HL-60 (cell line): ENCODE measurements at places on chromosomes 12 and 14.

- DNase-seq = no peak
These were observed 361.5 kb downstream of the EGLN3 start for GRCh38 chr14:33589334-33589733.

DNA sequence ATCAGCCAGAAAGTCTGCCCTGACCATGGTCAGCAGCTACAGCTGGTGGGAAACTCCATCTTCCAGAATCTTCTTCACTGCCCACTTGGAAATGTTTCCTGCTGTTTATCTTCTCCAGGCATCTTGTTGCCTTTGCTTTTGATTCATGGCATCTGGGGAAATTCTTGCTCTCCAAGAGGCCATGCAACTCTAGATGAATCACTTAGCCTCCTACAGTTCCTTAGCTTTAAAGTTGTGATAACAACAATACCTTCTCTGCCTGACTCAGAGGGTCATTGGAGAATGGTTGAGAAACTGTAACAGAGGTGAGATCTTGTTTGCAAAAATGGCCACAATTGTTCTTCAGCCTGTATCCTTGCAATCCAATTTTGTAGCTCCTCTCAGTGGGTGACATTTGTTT lies 121.0 kb upstream of the VRK1 start:
- DNase-seq = no peak

DNA sequence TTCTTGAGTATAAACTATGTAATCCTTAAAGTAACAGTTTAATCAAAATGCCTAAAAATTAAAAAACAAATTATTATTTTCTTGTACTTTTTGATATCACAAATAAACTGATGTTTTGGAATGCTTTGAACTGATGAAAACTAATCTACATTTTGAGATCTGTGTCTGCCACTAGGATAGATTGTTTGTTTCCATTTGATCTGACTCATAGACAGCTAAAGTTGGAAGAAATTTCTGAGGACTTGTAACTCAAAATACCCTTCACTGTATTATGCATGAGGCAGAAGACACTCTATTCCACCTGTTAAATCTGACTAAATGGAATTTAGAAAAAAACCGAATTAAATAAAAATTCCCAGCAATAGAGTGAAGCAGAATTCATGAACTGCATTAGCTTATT lies 1400.0 kb upstream of the FLRT2 start:
- DNase-seq = no peak

- DNase-seq = peak; percentile 79
These were observed 2.3 kb downstream of the MMP14 start for GRCh38 chr14:22838631-22839041.

DNA sequence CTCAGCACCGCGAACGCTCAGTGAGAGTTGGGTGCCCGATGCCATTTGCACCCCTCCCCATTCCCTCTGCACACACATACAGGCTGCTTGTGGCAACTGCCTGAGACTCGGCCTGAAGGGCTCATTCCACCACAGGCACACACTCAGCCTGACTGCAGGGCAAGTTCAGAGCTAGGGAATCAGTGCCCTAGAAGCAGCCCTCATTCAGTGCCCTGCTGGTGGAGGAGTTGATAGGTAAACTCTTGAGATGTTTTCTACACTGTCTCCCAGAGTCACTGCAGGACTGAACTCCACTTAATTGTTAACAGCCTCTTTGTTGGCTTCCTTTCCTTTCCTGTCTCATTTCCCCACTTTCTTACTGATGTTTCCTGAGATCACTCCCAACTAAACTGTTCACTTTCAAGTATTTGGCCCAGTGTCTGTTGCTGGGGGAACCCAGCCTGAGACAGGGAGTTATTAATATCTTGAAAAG lies 16.9 kb downstream of the PPP1R36 start:
- peak; percentile 23 for DNase-seq

DNA sequence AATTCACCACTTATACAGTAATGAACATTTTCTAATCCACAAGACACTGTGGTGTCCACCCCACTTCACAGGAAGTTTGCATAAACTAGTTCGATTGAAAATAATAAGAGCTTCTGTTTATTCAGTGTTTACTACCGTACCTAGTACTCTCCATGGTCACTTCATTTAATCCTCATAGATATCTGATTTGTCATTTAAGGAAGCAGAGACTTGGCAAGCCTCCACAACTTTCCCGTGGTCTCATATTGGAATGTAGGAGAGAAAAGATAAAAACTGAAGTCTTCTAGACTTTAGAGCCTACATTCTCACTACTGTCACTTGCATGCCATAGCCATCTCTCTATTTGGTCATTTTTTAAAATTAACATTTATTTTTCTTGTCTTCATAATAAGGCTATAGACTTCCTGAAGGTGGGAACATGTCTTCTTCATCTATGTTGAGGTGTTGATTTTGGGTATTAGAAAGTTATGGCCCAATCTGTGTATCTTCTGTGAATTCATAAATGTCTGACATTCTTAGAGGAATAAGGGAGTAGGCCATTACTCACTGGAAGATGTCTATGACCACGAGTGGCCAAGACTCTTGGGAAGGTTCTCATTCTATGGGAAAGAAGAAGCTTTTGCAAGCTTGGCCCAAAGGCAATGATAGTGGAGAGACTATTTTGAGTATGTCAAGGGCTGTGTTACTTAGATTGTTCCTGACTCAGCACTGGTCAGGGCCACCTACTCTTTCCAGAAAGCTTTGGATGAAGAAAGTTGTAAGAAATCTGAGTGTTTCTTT lies 423.7 kb downstream of the LRIG3 start:
- DNase-seq = no peak
